ENCODE measurements at places on chromosomes 2 and 18.

DNA sequence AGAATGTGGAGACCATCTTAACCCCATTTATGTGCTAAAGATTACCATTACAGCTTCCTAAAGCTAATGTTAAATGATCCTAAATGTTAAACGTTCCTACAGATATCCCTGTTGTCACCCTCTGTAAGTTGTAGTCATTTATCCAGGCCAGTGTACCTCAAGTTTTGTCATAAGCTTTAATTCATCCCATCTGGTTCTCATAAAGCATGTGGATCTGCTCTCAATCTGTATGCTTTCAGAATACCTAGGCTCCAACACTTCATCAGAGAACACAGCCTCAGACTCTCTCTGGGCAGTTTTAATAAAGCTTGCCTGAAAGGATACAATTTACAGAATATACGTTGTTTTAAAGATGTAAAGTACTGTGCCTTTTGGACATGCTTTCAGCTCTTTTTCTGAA lies 4.2 kb upstream of the CCDC178 start:
- DNase-seq, result no peak

DNA sequence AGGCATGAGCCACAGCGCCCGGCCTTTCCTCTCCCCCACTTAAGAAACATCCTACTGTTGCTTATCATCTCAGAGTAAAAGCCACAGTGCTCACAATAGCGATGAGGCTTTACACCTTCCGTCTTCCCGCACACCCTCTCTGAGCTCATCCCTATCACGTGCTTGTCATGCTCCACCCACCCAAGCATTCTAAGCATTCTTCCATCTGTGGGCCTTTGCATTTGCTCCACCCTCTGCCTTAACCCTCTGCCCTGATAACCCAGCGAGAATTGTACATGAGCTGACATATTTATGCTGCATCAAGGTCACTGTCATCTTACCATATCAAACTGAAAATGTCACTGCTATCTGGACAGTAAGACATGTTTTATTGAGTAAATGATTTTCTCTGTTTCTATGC lies 22.6 kb downstream of the FOXI3 start:
- DNase-seq, result no peak

GRCh38 chr2:183248866-183249567 lies 124.8 kb downstream of the NUP35 start:
- DNase-seq, result no peak

- DNase-seq, result no peak
Measured at GRCh38 chr2:70527447-70528080, 26.1 kb downstream of the TGFA start.

DNA sequence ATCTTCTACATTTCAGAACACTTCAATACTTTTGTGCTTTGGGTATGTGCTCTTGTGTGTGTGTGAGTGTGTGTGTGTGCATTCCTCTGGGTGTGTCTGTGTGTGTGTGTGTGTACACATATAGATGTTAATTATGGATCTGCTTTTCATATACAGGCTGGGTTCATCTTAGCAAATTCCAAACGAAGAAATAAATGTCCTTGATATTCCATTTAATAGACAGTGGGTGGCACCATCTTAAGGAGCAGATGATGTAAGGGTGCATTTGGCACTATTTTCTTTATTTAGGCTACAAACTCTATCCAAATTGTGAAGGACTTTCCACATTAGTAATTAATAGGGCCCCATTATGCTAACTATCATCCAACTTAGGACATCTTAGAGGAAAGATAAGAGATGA lies 425.8 kb upstream of the POU3F3 start:
- no peak for DNase-seq

DNA sequence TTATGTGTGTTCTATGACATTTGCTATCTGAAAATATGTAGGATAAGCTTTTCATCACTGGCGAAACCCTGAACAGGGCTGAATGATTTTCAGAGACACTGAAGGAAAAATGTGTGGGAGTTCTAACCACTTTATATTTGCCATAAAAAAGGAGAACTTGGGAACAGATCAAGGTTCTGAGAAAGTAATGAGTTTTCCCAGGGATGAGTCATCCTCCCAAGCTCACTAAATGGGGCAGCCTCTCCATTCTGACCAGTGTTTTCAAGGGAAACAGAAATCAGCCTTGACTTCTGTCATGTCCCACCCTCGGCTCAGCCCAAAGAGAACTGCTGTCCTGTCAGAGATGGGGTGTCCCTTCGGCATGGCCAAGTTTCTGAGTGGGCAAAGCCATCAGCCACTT lies 2109.8 kb upstream of the CELF4 start:
- no peak for DNase-seq

DNA sequence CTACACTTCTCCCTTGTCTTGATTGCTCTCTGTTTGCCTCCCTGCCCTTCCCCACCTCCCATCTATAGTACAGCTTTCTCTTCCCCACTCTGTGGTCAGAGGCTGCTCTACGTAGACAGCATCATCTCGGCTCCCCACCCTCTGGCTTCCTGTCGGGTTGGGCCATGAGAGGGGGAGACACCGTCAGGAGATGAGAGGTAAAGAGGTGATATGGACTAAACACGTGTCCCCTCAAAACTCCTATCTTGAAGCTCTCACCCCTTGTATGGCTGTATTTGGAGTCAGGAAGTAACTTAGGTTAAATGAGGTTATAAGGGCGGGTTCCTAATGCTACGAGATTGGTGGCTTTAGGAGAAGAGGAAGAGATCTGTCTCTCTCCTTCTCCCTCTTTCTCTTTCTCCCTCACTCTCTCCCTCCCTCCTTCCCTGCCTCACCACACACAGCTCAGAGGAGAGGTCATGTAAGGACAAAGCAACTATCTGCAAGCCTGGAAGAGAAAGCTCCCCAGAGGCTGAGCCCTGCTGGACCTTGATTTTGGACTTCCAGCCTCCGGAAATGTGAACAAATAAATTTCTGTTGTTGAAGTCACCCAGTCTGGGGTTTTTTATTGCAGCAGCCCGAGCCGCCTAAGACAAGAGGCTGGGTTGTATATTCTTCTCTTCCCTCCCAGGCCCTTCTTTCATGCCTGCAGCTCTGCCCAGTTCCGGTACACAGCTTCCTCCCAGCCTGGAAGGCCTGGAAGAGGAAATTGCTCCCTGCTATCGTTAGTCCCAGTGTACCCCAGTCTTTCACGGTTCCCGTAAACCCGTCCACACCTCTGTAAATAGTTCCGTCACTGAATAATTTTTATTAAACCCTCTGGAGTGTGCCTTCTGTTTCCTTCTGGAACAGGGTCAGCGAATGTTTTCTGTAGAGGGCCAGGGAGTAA lies 138.0 kb downstream of the AKAIN1 start:
- DNase-seq, result no peak

GRCh38 chr18:8431036-8431435 lies 178.2 kb upstream of the RAB12 start:
- DNase-seq, result no peak

DNA sequence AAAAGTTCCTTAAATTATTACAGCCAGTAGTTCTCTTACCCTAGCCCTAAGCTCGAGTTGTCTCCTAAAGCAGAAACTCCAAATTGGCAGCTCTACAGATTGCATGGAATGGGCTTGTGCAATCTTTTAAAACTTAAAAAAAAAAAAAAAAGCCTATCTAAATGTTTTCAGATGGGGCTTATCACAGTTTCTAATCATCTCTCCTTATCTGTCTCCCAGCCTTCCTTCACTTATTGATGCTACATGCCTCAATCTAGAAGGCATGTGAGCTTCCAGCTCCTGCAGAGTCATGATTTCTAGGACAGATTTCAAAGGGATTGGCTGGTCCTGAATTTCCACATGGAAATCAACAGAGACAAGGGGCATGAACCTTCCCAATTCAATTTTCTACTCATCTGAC lies 33.1 kb upstream of the PELI1 start:
- no peak for DNase-seq

- no peak for DNase-seq
Measured at GRCh38 chr2:172710584-172711047, 25.0 kb upstream of the RAPGEF4 start.

GRCh38 chr2:132726155-132726554 lies 56.1 kb upstream of the LYPD1 start:
- DNase-seq, result no peak

GRCh38 chr2:85740193-85740592 lies 13.6 kb upstream of the ATOH8 start:
- DNase-seq, result no peak

- DNase-seq, result no peak
Measured at GRCh38 chr2:118240276-118240675, 152.0 kb downstream of the INSIG2 start.

DNA sequence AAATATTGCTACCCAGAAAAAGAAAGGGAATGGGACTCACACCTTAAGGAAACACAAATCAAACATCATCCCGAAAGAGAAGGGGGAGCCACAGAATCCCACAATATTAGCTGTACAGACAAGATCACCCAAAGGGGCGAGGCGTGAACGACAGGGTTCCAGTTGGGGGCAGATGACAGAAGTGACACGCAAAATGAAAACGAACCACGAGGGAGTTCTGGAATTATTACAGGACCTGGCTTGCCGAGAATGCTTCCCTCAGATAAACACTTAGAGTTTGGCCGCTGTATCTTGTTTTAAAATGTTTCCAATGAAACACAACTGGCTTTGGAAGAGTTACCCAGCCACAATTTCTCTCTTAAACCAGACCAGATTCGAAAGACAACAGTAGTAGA lies 60.4 kb downstream of the C2orf76 start:
- no peak for DNase-seq

DNA sequence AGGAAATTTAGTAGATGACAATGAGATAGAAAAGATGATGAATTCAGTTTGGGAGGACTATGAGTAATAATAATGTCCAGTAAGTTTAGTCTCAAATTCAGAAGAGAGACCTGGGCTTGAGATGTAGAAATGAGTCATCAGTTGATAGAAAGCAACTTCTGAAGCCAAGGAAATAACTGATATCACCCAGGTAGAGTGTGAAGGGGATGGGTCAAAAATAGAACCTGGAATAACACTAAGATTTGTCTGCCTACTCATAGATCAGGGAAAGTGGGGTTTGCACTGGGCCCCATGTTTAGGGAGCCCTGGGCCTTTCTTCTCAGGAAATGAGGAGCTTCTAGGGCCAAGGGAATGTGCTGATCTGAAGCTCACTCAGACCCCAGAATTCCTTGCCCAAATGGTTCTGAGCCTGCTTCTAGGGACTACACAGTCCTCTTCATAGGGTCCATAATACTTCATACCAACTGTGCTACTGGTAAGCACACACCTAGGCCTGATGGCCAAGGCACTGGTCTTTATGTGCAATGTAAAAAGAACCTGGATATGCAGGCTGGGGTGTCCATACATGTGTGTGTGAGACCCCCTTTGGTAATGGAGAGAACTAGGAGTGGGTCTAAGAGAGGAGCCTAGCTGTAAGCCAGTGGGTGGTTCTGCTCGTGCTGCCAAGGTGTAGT lies 141.2 kb downstream of the IKZF2 start:
- no peak for DNase-seq

DNA sequence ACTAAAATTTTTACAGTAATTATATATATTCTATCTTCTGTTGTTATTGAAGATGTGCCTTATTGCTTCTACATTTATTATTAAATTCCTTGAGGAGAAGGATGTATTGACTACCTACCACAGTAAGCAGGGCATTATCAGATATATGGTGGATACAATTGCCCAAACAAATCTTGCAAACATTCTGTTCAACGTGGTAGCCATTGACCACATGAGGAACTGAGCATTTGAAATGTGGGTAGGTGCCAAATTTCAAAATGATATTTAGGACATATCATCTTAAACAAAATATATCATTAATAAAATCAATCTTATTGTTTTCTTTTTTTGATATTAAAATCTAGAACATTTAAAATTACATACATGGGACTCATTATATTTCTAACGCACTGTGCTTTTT lies 11.1 kb downstream of the SCN3A start:
- DNase-seq, result no peak

DNA sequence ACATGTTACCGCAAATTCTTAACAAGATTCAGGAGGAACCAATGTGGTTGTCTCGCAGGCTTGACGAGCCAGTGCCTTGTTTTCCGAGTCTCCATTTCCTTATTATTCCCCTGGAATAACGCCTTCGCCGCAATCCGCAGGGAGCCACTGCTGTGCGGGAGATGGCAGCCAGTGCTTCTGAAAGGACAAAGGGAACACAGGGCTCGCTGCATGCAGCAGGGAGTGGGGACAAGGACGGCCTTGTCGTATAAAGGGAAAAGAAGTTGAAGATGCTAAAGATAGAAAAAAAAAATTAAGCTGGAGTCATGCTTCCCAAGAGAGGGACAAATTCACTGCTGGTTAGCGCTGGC lies 221.4 kb downstream of the NDUFA10 start:
- DNase-seq, result no peak

DNA sequence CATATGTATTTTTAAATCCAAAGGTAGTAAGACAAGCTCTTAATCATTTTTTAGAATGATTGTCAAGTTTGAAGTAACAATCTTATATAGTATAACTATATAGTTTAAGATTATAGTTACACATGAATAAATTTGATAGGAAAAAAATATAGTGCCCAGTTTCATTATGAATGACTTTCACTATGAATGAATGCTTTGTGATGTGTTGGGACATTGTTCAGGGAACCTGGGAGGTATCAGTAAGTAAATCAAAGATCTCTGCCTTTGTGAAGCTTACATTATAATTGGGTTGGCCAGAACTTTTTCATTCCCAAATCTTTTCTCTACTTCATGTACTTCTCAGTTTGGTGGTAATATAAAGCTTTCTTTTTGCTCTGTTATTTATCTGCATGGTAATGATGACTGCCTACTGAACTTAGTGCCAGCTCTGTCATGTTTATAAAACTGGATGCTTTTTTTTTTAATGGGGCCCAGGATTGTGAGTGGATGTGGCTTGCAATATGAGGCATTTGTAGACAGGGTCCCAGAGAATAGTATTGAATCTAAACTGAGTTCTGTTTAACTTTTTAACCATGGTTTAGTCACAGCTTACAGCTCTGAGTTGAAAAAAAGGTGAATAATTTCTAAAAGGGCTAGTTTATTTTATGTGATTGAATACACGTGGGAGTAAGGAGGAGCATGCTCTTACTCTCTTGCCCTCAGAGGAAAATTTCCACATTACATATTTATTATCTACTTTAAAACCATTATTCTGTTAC lies 23.3 kb downstream of the GLS start:
- DNase-seq, result no peak

DNA sequence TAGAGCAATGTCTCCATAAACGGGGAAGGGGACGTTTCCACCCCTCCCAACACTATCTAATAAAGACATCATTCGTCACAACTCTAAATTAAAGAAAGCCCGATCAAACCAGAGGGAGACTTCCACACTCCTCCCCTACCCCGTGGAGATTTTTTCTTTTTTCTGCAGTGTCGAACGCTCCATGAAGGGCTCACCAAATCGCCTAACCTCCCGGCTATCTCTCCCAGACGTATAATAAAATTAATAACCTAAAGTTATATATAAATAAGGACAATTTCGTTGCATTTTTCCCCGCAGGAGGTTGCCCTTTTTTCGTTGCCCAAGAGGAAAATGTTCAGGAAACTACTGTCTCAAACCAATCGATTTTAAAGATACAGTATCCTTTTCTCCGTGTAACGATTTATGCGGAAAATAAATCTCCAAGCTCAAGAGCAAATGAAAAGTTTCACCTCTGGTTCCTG lies 2.4 kb downstream of the EVX2 start:
- no peak for DNase-seq
